Mesendoderm (in vitro differentiated cells): ENCODE measurements at places on chromosomes 3 and 15.

DNA sequence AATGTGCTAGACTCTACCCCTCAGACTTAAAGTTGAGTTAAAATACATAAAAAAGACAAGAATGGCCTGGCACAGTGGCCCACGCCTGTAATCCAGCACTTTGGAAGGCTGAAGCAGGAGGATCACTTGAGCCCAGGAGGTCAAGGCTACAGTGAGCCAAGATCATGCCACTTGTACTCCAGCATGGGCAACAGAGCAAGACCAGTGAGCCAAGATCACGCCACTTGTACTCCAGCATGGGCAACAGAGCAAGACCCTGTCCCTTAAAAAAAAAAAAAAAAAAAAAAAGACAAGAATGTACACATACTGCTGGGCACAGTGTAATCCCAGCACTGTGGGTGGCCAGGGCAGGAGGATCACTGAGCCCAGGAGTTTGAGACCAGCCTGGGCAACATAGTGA is 17.4 kb downstream of the DIS3L start:
- H3K4me1 ChIP-seq: no peaks in the 10 kb centered on the region
- H3K27me3 ChIP-seq: no peaks in the 10 kb centered on the region
- peaks cover 3% of the 10 kb centered on the region for H3K36me3 ChIP-seq
- H3K27ac ChIP-seq: no peak overlapping the region

- no peak for DNase-seq
- no peaks in the 10 kb centered on the region for H3K4me1 ChIP-seq
- no peak overlapping the region for H3K4me3 ChIP-seq
- no peaks in the 10 kb centered on the region for H3K36me3 ChIP-seq
- H3K27me3 ChIP-seq: no peaks in the 10 kb centered on the region
Measured at GRCh38 chr3:69370156-69370883, 15.6 kb downstream of the FRMD4B start.

DNA sequence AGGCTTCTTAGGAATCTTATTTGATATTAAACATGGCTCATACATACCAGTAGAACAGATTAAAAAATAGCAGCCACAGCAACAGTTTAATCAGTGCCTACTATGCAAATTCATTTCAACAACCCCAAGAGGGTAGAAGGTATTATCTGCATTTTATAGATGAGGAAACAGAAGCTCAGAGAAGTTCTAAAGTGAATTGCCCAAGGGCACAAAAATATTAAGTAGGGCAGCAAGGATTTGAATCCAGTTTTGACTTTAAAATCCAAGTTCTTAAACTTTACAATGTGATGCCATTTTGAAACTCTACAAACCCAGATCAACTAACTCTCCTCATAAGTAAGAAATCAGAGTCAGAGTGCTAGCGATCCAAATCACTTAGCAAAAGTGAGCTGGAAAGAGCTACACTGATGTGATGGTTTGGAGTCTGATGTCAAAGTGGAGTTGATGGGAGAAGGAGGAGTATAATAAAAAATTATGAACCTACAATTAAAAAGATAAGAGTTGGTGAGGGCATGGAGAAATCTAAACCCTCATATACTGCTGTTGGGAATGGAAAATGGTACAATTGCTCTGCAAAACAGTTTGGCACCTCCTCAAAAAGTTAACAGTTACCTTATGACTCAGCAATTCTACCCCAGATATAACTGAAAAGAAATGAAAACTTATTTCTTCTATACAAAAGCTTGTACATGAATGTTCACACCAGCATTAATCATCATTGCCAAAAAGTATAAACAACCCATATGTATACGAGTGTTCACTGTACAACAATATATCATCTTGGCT is 51.0 kb upstream of the PLXND1 start:
- no peaks in the 10 kb centered on the region for H3K27me3 ChIP-seq
- no peak overlapping the region for H3K4me3 ChIP-seq
- DNase-seq: no peak
- no peaks in the 10 kb centered on the region for H3K4me1 ChIP-seq
- no peaks in the 10 kb centered on the region for H3K36me3 ChIP-seq

DNA sequence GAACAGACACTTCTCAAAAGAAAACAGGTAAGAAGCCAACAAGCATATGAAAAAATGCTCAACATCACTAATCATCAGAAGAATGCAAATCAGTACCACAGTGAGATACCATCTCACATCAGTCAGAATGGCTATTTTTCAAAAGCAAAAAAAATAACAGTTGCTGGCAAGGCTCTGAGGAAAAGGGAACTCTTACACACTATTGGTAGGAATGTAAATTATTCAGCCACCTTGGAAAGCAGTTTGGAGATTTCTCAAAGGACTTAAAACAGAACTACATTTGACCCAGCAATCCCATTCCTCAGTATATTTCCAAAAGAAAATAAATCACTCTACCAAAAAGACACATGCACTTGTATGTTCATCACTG is 95.6 kb downstream of the APBA2 start:
- no peak for DNase-seq
- no peaks in the 10 kb centered on the region for H3K4me1 ChIP-seq
